ENCODE measurements at places on chromosomes 2 and 18. TPM values are rescaled to one million over a fixed set of nuclear protein-coding genes. Genes with fewer than 3 reads are reported as not detected.
A peak's percentile ranks its signal among the peaks of the same experiment; 100 is the strongest.

DNA sequence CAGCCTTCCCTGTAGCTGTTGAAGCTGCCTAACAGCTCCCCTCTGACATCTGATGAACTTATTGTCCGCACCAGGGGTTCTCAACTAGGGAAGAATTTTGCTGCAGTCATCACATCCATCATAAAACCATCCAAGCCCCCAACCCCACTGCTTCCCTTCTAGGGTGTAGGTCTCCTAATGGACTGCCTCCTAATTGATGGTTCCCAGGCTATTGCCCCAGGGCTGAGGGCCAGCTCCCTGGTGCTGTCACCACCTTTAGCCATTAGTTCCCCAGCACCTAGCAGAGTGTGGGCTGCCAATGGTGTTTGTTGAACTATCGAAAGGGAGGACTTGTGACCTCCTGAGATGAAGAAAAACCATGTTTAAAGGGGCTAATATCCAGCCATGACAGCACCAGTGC is 125.9 kb downstream of the NCKAP5 start:
- no peak for DNase-seq

GRCh38 chr2:7972670-7973069 is 709.2 kb upstream of the ID2 start:
- DNase-seq = no peak

DNA sequence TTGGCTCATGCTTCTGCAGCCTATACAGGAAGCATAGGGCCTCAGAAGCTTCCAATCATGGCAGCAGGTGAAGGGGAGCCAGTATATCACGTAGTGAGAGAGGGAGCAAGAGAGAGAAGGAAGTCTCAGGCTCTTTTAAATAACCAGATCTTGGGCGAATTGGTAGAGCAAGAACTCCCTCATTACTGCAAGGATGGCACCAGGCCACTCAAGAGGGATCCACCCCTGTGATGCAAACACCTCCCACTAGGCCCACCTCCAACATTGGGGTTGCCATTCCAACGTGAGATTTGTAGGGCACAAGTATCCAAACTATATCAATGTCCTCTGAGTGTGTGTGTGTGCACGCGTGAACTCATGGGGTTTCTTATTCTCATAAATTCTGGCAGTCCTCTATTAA is 37.6 kb upstream of the RMP24 start:
- no peak for DNase-seq

DNA sequence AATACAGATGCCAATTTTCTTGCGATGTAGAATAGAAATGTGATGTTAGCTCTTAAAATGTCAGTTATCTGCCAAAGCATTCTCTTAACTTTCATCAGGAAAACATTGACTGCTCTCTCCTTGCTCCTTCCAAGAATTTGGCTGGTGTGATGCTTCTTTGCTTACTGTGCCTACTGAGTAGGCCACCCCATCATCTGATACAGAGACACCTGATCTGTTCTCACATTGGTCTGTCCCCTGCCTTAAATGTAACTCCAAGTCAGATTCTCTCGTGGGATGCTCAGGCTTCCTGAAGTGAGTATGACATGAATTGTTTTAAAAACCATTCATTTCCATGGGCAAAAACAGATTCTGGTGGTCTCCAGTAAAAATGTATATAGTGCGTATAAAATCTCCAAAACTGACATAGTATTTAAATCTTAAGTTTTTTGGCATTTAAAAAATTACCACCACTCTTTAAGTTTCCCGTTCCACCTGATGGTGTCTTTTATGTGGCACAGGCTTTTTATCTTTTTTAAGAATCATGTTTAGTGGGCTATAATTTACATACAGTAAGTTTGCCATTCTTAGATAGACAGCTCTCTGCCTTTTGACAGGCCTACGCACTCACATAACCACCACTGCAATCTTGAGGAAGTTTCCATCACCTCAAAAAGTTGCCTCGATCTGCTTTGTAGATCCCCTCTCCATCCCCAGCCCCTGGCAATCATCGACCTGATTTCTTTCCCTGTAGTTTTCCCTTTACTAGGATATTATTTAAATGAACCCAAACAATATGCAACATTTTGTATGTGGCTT is 36.6 kb downstream of the UBE2F start:
- DNase-seq = peak; percentile 35

MGAT4A gene
- 49.3 TPM for total RNA-seq

DNA sequence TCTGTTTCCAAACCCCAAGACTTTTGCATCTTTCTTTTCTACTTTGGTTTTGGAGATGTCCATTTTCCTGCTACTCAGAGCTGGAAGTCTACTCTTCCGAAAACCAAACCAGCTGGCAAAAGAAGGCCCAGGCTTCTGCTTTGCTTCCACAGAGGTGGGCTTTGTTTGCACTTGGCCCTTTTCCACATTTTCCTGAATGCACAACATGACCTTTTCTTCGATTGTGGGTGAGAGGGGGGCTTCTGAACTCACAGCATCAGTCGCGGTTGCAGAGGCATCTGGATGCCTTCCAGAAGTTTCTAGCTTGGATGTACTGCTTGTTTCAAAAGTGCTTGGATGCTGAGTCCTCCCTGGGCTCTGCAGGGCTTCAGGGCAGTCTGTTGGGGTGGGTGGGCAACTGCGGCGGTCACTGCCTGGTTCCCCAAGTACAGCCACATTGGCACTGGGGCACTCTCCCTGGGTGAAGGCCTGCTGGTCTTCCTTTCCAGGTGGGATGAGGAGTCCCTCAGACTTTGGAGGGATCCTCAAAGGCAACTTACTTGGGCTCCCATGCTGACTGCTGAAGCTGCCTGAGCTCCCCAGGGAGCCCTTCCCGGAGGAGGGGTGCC is 112.3 kb upstream of the LYPD1 start:
- no peak for DNase-seq

GRCh38 chr2:119134775-119135174 is 23.8 kb downstream of the C1QL2 start:
- DNase-seq = no peak

- peak; percentile 34 for DNase-seq
These were observed at the start of gene RAPGEF4 for GRCh38 chr2:172735582-172736423. RAPGEF4 (plus strand) TSS chr2:172735845; CDS start chr2:172735984, 139 bp downstream.

- DNase-seq = peak; percentile 29
These were observed 82.8 kb upstream of the RPL31 start for GRCh38 chr2:100919316-100919715.

- no peak for DNase-seq
These were observed at the start of gene CHRNA1 for GRCh38 chr2:174764280-174765255. CHRNA1 (minus strand) TSS chr2:174764472; CDS start chr2:174764394, 78 bp downstream.

CRYGD gene
- total RNA-seq = not detected

GRCh38 chr18:76571689-76572088 is 76.6 kb upstream of the ZNF516 start:
- DNase-seq = no peak

DNA sequence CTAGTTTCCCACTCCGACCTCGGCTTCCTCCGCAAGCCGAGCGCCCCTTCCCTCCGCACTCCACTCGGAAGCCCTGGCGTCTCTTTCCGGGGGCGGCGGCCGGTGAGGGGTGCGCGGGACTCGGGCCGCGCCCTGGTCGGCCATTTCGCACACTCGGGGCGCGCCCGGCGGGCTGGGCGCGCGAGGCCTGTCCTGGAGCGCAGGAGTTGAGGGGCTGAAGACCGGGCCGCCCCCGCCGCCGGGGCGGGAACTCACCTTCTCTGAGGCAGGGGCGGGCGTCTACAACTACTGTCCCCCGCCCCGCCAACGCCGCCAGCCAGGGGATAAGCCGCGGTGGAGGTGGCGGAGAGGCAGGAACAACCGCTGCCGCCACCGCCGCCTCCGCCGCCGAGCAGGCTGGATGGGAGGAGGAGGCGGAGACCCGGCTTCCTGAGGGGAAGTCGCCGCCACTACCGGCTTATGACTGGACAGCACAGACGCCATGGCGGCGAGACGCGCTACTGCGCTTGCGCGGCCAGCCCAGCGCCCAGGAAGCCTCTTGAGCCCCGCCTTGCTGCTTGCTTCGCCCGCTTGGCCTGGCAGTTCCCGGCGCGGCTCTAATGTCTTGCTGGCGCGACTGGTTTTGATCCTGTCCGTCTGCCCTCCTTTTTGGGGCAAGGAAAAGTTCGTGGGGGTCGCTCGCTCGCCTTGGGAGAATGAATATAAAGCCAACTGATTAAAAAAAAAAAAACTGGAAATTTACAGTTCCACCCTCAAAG is at the start of gene KRCC1:
KRCC1 (minus strand) TSS at position 413 of the 758 bp plus-strand sequence. CDS start 27,220 bp downstream, outside the sequence.
- peak; percentile 94 for DNase-seq

DNA sequence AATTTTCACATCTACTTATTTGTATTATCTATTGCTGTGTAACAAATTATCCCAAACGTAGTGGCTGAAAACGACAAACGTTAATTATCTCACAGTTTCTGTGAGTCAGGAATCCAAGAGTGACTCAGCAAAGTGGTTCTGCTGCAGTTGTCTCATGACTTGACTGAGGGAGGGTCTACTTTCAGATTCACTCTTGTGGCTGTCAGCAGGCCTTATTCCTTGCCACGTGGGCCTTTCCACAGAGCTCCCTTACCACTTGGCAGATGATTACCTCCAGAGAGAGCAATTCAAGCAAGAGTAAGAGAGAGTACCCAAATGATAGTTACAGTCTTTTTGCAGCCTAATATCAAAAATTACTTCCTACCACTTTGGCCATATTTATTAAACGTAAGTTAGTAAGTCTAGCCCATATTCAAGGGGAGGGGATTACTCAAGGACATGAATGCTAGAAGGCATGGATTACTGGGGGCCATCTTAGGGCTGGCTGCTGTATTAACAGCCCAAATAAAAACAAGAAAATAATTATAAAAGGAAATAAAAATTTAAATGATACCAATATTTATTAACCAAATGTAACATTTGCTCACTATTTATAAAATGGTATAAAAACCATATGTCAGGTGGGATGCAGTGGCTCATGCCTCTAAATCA is 48.7 kb upstream of the NBEAL1 start:
- peak; percentile 6 for DNase-seq

GRCh38 chr2:171383134-171383533 is 50.7 kb downstream of the METTL8 start:
- no peak for DNase-seq

DNA sequence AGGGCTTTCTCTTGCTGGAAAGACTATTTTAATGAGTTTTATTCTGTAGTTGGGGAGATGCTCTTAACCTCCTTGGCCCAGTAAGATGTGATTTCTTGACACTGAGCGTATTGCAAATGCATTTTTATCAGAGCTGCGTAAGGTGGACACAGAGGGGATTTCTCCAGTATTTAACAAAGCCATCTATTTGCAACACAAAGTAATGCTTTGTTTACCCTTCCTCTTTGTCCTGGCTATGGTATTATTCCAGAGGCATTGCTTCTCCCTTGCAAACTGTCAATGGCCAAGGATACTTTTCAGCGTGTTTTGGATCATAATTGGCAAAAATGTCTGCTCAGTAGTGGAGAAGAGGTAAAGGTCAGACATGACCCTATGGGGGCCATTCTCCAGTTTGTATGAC is 90.8 kb upstream of the PIK3C3 start:
- DNase-seq = no peak

- no peak for DNase-seq
These were observed 36.3 kb downstream of the THSD7B start for GRCh38 chr2:136801661-136802060.

- no peak for DNase-seq
These were observed 183.1 kb upstream of the ARL4C start for GRCh38 chr2:234679741-234680687.

DNA sequence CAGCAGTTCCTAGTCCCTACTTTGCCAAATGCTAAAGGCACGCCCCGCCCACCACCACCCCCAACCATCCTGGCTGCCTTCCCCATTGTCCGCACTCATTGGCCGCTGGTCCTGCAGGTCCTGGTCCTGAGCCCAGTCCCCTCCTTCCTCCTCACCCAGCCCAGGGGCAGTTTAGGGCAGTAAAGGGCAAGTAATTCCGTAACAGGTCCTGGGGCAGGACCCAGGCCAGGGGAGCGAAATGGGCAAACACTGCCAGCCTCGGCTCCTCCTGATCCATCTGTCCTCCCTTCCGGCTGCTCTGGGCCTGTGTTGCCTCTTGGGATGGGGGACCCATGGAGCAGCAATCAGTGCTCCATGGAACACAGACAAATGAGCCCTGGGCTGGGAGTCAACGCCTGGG is 6.1 kb downstream of the ADCY3 start:
- DNase-seq = no peak

DNA sequence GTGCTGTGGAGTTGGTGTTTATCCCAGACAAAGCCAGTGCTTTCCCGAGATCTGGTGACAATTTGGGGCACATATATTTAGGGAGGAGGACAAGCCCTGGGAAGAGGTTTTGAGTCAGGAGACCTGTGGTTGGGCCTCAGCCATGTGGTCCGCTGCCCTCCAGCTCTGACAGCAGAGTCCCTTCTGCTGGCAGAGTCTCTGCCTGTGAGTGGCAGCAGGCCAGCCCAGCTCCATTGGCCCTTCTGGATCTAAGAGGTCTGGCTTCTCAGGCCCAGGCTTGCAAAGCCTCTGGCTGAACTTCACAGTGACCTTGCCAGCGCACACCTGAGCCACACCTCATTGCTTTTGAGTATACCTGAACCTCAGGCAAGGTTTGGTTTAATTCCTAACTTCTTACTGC is 115.3 kb downstream of the BCL2L11 start:
- no peak for DNase-seq

DNA sequence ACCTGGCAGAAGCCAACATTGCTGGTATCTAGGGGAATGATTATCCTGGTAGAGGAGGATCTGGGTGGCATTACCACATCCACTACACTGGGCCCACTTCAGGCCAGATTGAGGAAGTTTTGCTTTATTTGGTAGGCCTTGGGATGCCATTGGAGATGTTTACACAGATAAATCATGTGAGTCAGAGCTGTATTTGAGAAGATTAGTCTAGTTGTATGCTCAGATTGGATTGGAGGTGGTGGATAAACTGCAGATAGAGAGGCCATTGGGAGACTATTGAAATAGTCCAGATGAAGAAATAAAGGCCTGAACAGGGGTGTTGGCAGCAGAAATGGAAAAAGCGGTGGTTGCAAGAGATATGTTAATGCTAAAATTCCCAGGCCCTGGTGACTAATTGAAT is 81.5 kb downstream of the EFEMP1 start:
- no peak for DNase-seq

CMPK2 gene
- 13.2 TPM for total RNA-seq

GRCh38 chr18:46278481-46279465 is 174.6 kb downstream of the HAUS1 start:
- no peak for DNase-seq

RBM44 gene
- total RNA-seq = 0.47 TPM

GRCh38 chr2:64700133-64700809 is 46.6 kb upstream of the SERTAD2 start:
- no peak for DNase-seq

GRCh38 chr2:8548619-8549150 is 133.2 kb upstream of the ID2 start:
- no peak for DNase-seq

DNA sequence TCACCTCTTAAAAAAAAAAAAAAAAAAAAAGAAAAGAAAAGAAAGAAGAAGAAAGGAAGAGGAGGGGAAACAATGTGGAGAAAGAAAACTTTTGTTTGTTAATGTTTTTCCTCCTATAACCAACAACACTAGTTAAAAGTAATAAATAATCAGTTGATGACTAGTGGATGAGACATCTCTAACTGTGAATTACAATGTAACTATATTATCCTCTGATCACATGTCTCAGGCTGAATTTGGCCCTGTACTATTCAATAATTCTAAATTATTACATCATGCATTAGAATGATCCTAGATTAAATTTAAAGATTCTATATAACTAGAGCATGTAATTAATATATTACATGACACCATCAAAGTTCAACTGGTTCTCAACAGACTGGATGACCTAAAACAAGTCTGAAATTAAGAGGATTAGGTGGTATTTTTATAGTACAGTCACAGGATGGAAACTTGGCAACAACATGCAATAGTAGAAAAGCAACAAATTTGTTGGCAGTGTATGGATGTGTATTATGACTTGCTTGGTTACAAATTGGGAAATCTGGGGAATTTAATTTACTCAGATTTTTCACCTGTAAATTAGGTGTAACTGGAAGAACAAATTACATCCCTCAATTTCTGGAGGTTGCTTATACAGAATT is 269.3 kb upstream of the SETBP1 start:
- DNase-seq = no peak

GRCh38 chr2:136653861-136654260 is 111.5 kb upstream of the THSD7B start:
- DNase-seq = no peak
